ENCODE measurements at places on chromosomes 3 and 15.

DNA sequence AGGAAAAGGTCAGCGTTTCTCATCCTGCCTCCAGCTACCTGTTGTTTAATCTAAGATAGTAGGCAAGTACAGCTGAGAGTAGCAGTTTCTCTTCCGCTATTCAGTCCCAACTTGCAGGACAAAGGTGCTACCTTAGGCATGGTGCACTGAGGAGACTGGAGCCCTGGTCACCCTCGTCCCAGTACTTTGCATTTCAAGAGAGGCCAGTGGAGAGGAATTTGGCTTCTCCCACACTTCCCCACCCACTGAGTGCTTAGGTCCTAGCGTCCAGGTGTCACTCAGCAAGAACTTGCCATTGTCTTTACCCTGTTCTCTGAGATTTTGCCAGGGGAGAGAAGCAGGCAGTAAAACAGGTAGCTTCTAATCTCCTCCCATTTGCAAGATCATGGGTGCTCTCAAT, 12.5 kb upstream of the RPN1 start:
- DNase-seq: no peak

- DNase-seq: no peak
Measured at GRCh38 chr3:66904336-66904735, 93.8 kb upstream of the KBTBD8 start.

GRCh38 chr3:94024385-94024784, 4.0 kb downstream of the STX19 start:
- DNase-seq: no peak

- DNase-seq: no peak
Measured at GRCh38 chr3:43786526-43787305, 96.0 kb downstream of the ABHD5 start.

GRCh38 chr3:42247576-42248027, 18.4 kb downstream of the CCK start:
- peak; percentile 54 for DNase-seq

DNA sequence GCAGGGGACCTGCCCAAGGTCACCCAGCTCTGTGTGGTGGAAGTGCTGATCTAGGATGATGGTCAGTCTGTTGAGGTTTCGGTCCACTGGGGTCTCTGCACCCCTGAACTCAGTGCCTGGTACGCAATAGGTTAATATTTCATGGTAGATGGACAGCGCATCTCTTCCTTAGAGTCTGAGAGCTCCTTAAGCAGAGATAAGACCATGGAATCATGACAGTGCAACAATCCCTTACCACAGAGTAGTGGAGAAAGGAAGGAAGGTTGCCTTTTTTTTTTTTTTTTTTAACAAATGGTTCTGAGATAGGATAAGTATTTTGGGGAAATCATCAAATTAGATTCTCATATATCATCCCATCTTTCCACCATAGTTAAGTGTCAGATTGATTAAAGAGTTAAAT, 79.8 kb upstream of the SLC6A1 start:
- DNase-seq: no peak

GRCh38 chr3:39108200-39108710, 775 bp downstream of the TTC21A start:
- DNase-seq: peak; percentile 68

- no peak for DNase-seq
Measured at GRCh38 chr3:48891606-48892005, 7.1 kb downstream of the SLC25A20 start.

DNA sequence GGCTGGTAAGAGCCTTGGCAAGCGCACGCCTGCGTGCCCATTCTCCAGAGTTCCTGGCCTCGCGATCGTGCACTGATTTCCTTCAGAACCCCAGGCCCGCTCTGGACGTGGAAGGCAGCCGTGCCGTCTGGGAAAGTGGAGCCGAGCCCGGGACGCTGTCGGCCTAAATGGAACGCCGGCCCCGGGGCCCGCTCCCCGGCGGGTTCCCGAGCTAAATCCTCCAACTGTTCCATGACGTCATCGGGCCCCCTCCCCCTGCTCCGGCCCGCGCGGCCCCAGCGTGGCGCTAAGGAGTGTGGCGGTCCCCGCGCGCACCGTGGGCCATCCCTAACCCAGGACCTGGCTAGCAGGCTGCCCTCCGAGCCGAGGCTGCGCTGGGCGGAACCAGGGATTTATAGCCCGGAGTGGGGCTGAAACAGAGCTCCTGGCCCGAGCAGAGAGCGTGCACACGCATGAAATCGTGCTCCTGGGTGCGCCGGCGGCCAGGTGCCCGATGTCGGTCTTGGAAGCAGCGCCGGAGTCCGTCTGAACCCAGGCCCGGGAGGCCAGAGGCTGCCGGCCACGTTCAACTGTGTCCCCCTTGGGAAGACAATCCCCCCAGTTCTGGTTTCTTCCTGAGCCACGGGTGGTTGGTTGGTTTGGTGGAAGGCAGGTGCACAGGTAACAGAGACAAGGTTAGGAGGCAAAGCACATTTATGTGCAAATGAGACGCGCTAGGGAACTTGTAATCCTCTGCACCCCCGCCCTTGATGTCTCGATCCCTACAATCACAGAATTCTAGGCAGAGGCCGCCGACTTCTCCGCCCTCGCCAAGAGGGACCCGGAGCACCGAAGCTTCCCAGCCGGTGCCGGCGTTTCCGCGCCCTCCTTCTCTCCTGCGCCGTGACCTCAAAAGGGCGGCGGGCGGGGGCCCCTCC, 84.9 kb upstream of the ETV5 start:
- DNase-seq: no peak

GRCh38 chr3:114624571-114625181, 330.8 kb downstream of the TIGIT start:
- DNase-seq: peak; percentile 41

DNA sequence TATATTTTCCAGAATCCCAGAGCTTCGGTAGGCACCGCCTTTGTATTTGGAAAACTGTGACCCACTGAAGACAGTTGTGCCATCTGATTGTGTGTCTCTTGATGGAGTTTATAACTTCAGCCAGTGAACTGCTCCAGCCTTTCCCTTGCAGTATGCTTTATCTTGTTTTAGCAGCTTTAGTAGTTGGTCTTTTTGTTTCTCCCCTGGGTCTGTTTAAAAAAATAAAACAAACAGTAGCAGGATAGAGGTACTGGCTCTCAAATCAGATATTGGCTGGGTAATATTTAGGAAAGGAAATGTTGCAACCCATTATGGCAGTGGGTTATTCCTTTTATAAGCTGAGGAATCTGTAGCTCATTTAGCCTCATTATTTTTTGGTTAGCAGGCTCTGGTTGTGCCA, 151.5 kb upstream of the BFSP2 start:
- DNase-seq: no peak

DNA sequence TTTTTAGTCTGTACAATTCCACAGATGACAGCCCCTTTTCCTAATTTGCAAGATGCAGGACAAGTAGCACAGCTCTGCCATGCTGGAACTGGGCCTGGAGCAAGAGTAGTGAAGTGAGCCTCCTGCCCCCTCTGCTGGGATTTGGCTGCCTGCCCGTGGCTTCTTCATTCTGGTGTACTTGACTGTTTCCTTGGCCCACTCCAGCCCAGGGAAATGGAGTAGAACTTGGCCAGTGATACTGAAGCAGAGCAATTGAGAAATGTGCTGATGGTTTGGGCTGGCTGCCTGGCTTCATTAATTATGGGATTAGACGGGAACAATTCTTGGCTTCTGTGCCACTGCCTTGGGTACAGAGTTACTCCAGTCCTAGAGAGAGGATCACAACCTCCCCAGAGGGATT, 2.8 kb downstream of the GPD1L start:
- DNase-seq: no peak

DNA sequence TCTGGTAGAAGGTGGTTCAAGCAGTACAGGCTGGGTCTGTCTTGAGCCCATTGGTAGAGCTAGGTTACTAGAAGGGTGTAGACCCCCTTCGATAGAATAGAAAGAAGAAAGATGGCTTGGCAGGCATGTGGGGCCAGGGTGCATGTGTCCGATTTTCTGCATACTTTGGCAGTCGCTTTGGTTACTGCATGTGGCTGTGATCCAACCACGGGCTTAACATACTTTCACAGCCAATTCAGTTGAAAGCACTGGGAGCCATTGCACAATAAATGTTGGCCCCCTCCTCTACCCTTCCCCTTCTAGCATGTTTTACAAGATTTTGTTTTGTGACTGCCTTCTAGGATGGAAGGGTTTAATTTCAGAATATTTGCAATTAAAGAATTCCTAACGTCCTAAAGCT, 7.2 kb downstream of the ARID3B start:
- no peak for DNase-seq

- peak; percentile 47 for DNase-seq
Measured at GRCh38 chr3:151331696-151332095, 2.3 kb upstream of the P2RY13 start.

GRCh38 chr3:191682961-191683360, 222.0 kb downstream of the PYDC2 start:
- DNase-seq: no peak

DNA sequence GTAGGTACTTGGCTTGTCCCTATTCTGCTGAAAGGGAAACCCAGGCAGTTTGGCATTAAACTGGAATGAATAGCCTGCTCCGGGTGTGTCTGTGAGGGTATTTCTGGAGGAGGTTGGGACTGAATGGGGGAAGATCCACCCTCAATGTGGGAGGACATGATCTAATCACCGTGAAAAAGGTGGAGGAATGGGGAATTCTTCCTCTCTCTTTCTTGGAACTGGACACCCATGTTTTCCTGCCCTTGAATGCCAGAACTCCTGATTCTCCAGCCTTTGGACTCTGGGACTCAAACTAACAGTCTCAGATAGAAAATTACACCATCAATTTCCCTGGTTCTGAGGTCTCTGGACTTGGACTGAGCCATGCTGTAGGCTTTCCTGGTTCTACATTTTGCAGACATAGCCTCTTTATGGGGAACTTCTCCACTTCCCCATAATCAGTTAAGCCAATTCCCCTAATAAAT, 391.7 kb downstream of the EDEM1 start:
- peak; percentile 40 for DNase-seq

GRCh38 chr3:77040926-77041722, 1.2 kb downstream of the ROBO2 start:
- DNase-seq: no peak

GRCh38 chr15:90362936-90363212, 10.8 kb downstream of the ZNF774 start:
- peak; percentile 27 for DNase-seq

GRCh38 chr3:51734572-51734907, 27.7 kb downstream of the GRM2 start:
- no peak for DNase-seq

- DNase-seq: no peak
Measured at GRCh38 chr3:6099458-6100075, 761.3 kb upstream of the GRM7 start.

GRCh38 chr15:72368899-72369298, 6.9 kb downstream of the HEXA start:
- peak; percentile 87 for DNase-seq

DNA sequence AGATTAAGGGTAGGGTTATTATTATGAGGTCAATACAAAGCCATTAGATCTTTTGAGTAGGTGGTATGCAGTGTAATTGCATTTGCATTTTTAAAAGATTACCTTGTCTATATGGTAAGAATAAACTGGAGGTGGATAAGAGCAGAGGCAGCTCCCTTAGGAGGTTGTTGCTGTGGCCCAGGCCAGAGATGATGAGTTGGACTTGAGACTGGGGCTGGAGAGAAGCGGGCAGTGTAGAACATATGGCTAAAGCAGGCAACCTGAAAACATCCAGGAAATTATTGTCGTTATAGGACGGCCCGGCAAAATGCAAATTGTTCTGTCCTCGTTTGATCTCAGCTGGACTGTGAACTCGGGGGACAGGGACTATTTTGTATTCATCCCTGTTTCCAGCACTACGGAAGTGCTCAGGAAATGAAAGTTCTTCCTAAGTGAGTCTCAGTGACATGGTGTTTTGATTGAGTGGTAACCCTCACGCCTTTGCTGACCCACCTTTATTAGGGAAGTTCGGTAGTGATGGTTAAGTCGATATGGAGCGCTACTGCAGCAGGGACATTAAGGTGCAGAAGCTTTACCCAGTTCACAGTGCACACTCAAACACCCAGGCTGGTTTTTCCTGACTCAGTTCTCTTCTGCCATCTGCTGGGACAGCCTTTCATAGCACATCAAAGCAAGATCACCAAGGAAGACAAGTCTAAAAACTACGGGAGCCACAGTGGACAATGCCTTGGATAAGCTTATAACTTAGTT, 27.2 kb upstream of the VPS33B start:
- peak; percentile 72 for DNase-seq

GRCh38 chr3:185070491-185071286, 82.2 kb downstream of the C3orf70 start:
- DNase-seq: peak; percentile 17

- peak; percentile 31 for DNase-seq
Measured at GRCh38 chr3:71389911-71390573, 193.5 kb downstream of the FOXP1 start.

- peak; percentile 89 for DNase-seq
Measured at GRCh38 chr15:31488437-31489204, 162.0 kb downstream of the KLF13 start.

DNA sequence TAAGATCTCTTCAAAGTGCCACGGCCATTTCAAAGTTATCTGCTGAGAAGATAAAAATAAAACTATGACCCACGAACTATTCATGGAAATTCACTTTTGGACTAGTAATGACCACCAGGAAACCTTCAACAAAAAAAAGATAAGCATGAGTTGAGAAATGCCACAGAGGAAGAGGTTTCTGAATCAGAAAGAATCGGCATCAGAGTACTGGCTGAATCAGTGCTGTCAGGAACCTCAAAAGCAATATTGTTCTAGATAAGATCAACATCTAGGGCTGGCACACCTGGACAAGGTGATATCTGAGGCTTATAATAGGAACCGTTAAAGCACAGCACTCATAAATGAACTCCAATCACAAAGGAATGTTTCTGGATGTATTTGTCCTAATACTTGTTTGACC, 72.7 kb downstream of the PEAK1 start:
- DNase-seq: no peak

GRCh38 chr3:127167315-127168043, 25.5 kb upstream of the PRR23E start:
- DNase-seq: no peak

- no peak for DNase-seq
Measured at GRCh38 chr3:195546130-195546560, 3.0 kb upstream of the PPP1R2 start.

DNA sequence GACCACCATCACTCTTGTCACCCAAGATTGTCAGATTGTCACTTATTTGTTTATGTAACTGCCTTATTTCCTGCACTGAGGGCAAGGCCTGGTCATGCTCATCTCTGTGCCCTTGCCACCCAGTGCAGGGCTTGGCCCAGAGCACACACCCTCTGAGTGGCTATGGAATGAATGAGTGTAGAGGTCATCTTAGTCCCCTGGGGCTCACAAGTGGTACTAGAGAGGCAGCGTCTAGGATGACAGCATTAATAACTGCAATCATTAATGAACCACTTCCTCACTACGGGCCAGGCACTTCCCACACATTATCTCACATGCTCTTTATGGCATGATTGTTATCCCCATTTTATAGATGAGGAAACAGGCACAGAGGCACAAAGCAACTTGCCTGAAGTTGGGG, 117.0 kb downstream of the SMAD6 start:
- peak; percentile 91 for DNase-seq

DNA sequence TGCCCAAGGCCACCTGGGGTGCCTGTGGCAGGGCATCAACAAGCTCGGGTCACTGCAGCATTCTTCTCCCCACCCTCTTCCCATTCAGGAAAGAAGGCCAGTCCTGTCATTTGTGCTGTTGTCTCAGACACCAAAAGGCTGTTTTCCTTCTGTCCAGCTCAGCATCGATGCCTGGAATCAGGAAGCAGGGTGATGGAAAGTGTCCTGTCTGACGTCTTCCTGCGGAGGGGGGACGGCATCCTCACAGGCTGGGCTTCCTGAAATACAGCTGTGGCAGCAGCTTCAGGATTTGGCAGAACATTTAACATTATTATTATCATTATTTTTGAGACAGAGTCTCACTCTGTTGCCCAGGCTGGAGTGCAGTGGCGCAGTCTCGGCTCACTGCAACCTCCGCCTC, 33.0 kb upstream of the ANKDD1A start:
- DNase-seq: no peak

Measured in inflammatory macrophage (primary cell).